Bronchial smooth muscle cell (primary cell): ENCODE measurements at places on chromosomes 6 and 20. TPM values are rescaled to one million over a fixed set of nuclear protein-coding genes. Genes with fewer than 3 reads are reported as not detected.

Gene C4A
- total RNA-seq, result 13.1 and 13.6 TPM in 2 replicates

Gene NHLRC1
- 2.2 and 3.6 TPM in 2 replicates for total RNA-seq

Gene INSM1
- not detected in 2 replicates for total RNA-seq

Gene SIRPB1
- 0.17 and 0.79 TPM in 2 replicates for total RNA-seq

Gene SAMD3
- 4.4 and 4.9 TPM in 2 replicates for total RNA-seq

Gene CTSA
- total RNA-seq, result 134 and 234 TPM in 2 replicates

Gene BANF2
- total RNA-seq, result not detected in 2 replicates

Gene BFSP1
- total RNA-seq, result 2.3 and 3.5 TPM in 2 replicates

Gene TEAD3
- 3.8 TPM in 2 replicates for total RNA-seq

Gene BICRAL
- total RNA-seq, result 3.3 and 4.6 TPM in 2 replicates

Gene BMP5
- 0.16 TPM in 1 of 2 replicates, not detected in the other for total RNA-seq

Gene EDN3
- total RNA-seq, result not detected in 2 replicates

Gene RBM12
- total RNA-seq, result 24.6 and 29.3 TPM in 2 replicates

Gene SPDEF
- not detected in 2 replicates for total RNA-seq

Gene BPIFB2
- total RNA-seq, result not detected in 2 replicates

Gene TREML1
- total RNA-seq, result not detected in 2 replicates

Gene FAM83B
- total RNA-seq, result 0.16 TPM in 1 of 2 replicates, not detected in the other
